ENCODE measurements at places on chromosomes 2 and 18.

DNA sequence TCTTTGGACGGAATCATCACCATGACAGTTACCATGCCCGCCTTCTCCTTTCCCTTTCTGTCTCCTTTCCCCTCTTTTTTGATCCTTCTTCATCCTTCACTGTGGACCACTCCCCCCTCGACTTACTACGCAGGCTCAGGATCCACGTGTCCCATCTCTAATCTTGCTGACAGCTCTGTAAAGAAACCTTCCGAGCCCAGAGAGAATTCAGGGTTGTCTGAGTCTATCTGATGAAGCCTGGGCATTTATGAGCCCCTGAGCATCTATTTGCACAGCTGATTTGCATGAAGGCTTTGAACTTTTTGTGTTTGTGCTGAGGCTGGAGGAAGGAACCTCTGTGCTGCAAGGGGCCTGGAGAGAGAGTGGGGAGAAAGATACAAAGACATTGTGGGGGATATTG lies 50.7 kb downstream of the CIB4 start:
- DNase-seq, result no peak

GRCh38 chr2:174776675-174777074 lies 12.4 kb upstream of the CHRNA1 start:
- DNase-seq, result no peak

- DNase-seq, result no peak
Measured at GRCh38 chr2:118667964-118668363, 179.5 kb downstream of the EN1 start.

DNA sequence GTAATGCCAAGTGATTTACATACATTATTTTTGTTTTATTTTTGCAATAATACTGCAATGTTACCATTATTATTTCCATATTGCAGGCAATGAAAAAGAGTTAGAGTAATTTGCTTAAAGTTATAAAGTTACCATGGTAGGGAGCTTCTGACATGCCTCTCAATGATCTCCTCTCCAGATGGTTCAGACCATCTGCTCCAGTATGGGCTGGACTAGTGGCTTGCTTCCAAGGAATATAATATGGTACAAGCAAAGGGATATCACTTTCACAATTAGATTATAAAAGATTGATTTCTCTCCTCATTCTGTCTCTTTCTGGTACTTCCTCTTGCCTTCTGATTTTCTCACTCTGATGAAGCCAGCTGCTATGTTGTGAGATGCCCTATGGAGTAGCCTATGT lies 245.4 kb downstream of the INSIG2 start:
- no peak for DNase-seq

GRCh38 chr18:10670856-10671255 lies 145.0 kb downstream of the NAPG start:
- DNase-seq, result no peak

GRCh38 chr2:219447242-219448098 lies 12.8 kb downstream of the SPEG start:
- DNase-seq, result no peak

GRCh38 chr2:146241023-146241422 lies 1603.8 kb upstream of the ACVR2A start:
- no peak for DNase-seq

GRCh38 chr2:241033336-241033987 lies 35.0 kb downstream of the SNED1 start:
- DNase-seq, result no peak

- DNase-seq, result no peak
Measured at GRCh38 chr18:8780227-8780626, 74.9 kb downstream of the MTCL1 start.

DNA sequence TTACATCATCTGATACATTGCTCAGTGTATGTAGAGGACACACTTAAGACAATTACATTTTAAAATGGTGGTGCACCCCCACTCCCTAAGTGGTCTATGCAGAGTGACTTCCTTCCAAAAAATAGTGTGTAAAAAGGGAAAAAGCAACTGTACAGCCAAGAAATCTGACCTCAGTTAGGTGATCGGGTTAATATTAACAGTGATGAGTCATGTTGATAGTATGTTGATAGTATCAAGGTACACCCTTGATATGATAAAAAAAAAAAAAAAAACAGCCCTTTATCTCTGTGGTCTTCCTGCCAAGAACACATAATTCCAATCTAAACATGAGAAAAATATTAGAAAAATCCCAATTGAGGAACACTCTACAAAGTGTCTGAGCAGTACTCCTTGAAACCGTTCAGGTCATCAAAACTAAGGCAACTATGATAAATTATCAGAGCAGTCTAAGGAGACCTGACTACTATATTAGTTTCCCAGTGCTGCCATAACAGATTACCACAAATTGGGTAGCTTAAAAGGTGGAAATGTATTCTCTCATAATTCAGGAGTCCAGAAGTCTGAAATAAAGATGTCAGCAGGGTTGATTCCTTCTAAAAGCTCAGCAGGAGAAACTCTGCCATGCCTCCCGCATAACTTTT lies 171.9 kb downstream of the ARHGAP28 start:
- DNase-seq, result no peak

DNA sequence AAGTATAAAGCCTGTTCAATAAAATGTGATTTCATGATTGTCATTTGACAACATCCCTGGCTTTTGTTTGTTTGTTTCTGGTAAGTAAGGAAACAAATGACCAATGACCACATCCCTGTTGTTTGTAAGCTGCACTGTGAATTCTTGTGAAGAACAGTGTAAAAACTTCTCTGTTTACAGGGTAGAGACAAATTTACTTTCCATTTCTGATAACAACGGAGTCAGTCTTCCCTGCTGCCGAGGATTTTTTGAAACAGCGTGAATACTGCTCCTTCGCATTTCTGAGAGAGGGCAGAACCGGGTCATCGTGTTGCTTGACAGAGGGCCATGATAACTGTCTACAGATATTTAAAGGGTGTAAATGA lies 38.4 kb upstream of the CTAGE1 start:
- no peak for DNase-seq

Data from iPS-NIHi11 (cell line).